ENCODE measurements at places on chromosomes 1 and 21.

DNA sequence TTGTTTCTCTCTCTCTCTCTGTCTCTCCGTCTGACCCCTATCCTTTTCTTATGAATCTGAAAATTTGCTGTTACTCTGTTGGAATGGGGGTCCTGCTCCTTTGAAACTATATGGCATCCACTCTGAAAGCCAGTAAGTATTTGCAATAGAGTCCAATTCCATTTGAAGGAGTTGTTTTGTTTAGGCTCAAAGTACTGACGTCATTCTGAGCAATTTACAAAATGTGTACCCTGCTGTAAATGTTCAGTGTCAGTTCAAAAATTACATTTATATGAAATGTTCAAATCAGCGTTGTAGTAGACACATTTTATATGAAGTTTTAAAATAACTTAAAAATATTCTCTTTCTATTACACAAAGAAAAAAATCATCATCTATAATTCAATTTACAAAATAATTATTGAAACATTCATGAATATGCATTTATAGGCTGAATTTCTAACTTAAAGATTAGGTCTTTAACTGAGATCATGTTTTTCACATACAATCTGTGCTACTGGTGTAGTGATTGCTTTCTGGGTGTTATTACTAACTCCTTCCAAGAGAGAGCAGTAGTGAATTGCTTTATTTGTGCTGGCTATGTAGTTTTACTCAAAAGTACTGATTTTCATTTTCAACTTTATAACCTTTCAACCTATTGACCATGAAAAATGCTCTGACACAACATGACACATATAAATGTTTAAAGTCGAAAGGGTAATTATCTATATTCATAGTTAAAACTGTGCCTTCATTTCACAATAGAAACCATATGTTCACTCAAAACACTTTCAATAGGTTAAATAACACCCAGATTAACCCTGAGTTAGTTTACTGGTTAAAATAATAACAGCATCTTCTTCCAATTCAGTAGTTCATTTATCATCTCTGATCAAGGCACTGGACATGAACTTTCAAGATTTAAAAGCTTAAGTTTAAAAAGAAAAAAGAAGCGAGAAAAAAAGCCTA is 253.1 kb upstream of the ADGRL4 start:
- no peak for DNase-seq

DNA sequence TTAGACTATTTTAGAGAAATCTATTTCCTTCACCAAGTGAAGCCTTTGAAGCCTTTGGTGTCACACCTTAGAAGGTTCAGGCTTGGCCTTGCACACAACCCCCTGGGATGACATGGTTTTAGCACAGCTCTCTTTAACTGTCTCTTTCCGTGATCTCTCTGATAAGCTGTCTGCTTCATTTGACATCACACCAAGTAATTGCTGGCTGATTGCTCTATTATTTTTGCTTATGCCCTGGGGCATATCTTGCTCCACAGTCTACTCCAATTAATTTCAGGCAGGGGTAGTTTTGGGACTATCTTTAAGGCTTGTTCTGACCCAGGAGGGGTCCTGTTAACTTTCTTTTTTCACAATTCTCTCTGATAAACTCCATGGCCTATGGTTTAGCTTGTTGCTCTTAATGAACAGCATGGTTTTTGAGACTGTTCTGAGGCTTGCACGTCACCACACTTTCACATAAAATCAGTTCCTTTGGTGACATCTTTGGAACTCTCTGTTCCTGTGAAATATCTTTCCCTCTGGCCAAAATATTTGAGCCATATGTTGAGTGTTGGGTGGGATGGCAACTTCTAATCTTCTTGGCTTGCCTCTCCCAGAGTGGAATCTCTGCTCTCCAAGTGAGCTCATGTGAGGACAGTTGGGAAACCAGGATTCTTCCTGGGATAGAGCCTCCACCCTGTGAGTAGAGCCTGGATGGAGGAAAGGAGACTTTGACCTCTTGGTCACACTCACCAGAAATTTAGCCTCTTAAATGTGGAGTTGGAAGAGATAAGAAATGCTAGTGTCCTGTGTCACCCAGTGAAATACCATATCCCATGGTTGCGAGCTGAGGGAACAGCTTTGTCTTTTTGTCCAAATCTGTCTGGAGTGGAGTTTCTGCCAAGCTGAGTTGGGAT is 63.6 kb downstream of the MAP3K21 start:
- no peak for DNase-seq

GRCh38 chr1:221994274-221994698 is 252.4 kb upstream of the DUSP10 start:
- DNase-seq: no peak

- DNase-seq: no peak
Measured at GRCh38 chr21:41366522-41367151, 4.8 kb downstream of the MX2 start.

DNA sequence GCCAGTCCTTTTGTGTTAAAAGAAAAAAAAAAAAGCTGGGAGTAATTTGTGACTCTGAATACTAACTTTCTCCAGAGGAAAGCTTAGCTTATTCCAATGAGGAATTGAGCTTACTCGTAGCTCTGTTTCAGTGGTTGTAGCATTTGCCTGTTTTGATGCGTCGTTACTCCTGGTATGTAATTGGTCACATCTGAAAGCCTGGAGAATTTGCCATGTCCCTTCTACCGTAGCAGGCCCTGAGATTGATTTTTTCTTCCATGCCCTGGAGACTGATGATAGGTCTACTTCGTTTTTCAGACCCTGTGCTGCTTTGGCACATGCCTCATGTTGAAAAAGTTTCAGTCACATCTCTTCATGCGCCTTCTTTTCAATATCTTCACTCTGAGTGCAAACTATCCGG is 1103.0 kb downstream of the PLA2G4A start:
- DNase-seq: no peak

- DNase-seq: no peak
Measured at GRCh38 chr1:230759369-230760065, 12.3 kb downstream of the CAPN9 start.

DNA sequence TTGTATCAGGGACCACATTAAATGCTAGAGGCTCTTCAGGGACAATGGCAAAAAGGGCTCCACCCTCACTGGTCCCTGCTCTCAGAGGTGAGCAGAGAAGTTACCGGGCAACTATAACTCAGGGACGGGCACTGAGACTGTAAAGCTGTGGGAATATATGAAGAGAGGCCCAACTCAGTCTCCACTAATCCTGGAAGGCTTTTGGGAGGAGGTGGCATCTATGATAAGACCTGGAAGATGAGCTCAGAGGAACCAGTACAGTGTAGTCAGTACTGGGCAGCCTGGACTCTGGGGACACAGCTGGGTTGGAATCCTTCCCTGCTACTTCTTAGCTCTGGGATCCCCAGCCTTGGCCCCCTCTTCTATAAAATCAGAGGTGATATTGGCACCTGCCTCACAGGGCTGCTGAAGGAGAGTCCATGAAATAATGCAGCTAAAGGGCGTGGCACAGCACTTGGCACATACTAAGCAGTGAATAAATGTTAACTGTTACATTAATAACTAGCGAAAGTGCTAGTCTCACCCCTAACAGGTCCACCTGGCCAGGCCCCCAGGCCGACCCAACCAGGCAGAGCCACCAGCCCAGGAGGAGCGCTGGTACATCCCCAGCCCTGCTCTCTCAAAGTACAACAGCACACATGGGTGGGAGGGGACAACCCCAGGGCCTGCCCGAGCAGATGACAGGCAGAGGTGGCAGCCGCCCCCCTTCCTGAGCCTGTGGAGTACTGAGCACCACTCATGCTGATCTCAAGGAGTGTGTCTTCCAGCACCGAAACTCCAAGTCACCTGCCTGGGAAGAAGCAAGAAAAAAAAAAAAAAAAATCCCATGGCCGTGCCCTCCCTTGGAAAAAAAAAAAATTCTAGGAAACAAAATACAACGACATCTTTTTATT is 62.7 kb downstream of the CASZ1 start:
- no peak for DNase-seq

DNA sequence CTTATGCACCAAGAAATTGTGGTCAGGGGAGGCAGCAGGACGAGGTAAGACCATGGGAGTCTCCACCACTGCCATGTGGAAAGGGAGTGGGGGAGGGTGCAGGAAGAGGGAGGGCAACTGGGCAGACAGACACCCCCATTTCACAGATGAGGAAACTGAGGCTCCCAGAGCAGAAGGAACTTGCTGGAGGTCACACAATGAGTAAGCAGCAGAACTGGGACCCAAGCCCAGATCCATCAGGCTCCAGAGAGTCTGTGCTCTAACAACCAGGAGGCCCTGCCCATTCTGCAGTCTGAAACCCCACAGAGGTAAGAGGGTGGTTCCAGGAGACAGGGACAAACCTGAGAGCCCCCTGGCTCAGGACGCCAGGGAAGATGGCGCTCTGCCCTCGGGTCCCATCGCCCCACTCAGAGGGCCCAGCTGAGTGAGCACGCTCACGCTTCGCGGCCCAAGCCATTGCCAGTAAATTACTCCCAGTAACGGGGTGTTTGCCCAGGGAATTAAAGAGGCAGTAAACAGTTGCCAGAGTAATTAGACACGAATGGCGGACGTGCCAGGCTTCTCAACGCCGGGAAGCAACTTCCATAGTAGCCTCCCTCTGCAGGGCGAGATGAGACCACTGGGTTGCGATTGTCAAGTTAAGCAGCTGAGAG is 59.2 kb downstream of the MATN1 start:
- no peak for DNase-seq

GRCh38 chr1:18575620-18576019 is 55.0 kb upstream of the PAX7 start:
- no peak for DNase-seq

GRCh38 chr1:9441451-9442133 is 97.7 kb upstream of the SLC25A33 start:
- peak; percentile 66 for DNase-seq

DNA sequence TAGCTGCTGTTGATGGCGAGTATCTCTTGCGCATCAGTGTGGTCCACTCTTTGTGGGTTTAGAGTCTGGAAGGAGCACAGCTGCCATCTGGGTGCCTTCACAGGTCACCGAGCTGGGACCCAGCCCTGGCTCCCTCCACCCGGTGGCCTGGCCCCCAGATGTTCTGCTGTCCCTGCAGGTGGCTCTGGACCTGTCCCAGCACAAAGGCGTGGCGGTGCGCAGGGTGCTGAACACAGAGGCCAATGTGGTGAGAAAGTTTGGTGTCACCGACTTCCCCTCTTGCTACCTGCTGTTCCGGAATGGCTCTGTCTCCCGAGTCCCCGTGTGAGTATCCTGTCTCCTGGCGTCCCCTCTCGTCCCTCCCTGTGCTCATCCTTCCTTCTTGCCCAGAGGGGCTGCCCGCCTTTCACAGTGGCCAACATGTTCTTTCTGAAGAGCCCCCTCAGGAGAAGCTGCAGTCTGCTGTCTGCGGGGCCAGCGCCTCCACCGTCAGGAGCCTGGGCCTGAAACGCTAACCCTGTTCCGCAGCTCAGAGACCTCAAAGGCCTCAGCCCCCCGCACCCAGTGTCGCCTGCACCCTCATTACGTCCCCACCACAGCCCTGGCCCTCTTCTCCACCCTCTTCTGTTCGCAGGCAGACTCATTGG is 27.4 kb downstream of the QSOX1 start:
- no peak for DNase-seq

GRCh38 chr1:169906938-169907337 is 13.2 kb upstream of the SCYL3 start:
- no peak for DNase-seq

DNA sequence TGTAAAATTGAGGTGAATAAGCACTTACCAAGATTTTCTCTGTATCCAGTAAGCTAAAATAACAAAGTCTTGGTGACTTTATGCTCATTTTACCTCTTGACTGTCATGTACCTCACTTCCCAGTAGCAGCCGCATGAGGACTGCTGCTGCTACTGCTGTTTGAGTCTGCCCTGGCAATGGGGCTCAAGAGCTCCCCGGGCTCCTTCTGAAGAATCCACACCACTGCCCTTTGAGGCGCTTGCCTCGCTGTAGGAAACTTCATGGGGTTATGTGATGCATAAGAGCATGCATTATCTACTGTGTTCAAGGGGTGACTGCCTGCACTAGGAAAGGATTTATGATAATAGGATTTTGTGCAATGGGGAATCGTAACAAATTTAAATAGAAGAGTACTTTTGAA is 113.5 kb downstream of the NTNG1 start:
- no peak for DNase-seq

- DNase-seq: no peak
Measured at GRCh38 chr1:65266476-65266875, 42.9 kb upstream of the DNAJC6 start.

GRCh38 chr1:92306020-92306419 is 7.2 kb downstream of the RPAP2 start:
- no peak for DNase-seq

- DNase-seq: no peak
Measured at GRCh38 chr1:82446236-82446635, 645.5 kb downstream of the ADGRL2 start.
